ENCODE measurements at places on chromosomes 7 and 10.

DNA sequence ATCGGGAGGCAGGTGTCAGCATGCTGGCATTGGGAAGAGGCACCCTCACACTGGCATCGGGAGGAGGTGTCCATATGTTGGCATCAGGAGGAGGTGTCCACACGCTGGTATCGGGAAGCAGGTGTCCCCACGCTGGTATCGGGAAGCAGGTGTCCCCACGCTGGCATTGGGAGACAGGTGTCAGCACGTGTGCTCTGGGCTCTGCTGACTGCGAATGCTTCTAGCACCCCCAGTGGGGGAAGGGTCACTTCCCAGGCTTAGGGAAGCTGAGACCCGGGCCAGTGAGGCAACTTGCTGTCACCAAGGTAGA lies 92.5 kb upstream of the IKZF1 start:
- DNase-seq = no peak

GRCh38 chr10:46270086-46270811 lies 16.5 kb upstream of the ANTXRL start:
- peak; percentile 3 for DNase-seq

GRCh38 chr10:101967713-101968112 lies 88.3 kb downstream of the ARMH3 start:
- DNase-seq = no peak

DNA sequence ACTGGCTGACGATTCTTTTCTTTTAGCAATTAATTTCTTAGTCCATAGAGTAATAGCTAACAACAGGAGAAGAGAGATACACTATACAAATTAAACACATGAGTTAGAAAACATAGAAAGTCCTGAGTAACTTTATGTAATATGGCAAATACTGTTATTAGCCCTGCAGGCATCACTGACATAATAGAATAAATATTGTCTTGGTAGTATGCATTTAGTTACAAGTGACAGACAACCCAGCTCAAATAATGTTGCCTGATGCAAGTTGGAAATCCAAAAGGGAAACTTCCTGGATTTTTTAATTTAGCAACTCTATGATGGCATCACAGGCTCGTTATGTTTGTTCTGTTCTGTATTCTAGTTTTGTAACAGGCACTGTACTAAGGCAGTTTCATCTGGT lies 95.1 kb downstream of the DKK1 start:
- no peak for DNase-seq

DNA sequence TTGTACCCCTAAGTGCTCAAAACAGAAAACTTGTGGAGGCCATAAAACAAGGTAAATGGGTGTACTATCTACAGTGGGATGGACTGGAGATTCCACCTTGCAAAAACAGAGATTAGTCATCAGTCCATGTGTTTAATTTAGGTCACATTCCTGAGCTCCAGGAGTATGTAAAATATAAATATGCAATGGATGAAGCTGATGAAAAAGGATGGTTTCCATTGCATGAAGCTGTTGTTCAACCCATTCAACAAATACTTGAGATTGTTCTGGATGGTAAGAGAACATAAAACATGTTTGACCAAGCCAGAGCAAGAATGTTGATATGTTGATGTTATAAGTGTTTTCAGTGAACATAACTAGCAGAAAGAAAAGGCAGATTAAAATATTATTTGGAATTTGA lies 14.6 kb downstream of the ASB15 start:
- no peak for DNase-seq

- DNase-seq = no peak
These were observed 28.1 kb downstream of the MCU start for GRCh38 chr10:72719941-72720592.

GRCh38 chr7:97671571-97671970 lies 60.3 kb upstream of the TAC1 start:
- DNase-seq = no peak

DNA sequence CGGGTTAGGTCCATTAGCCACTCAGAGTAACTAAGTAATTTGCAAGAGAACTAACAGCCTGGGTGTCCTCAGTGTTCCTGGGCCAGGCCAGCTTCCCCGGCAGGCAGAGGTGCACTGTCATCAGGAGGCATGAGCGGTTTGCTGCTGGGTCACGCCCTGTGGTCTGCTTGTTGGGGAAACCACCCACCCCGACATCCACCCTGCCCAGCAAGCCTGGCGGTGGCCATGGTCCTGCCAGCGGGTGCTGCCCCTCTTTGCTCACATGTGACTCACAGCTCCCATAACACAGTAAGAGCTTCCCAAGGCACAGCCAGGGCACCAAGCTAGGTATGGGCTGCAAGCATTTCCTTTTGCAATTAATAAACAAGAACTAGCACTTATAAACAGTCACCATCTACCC lies 75.9 kb downstream of the RGS10 start:
- no peak for DNase-seq

- no peak for DNase-seq
These were observed 130.1 kb upstream of the MDFIC start for GRCh38 chr7:114791771-114792170.

DNA sequence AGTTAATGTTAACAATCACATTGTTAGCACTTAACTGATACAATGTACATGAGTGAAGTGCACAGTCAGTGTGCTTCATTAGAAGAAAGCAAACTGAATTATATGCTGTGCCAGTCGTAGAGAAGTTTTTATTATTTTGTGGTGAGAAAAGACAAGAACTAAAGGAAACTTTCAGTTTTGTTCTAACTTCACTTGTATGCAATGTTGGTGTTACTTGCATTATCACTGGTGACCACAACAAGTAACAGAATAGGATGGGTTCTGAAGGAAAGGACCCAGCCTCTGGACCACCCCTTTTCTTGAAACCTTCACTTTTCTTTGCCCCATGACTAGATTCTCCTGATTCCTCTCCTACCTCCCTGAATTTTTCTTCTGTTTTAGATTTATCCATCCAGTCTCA lies 123.3 kb upstream of the GAD2 start:
- no peak for DNase-seq

DNA sequence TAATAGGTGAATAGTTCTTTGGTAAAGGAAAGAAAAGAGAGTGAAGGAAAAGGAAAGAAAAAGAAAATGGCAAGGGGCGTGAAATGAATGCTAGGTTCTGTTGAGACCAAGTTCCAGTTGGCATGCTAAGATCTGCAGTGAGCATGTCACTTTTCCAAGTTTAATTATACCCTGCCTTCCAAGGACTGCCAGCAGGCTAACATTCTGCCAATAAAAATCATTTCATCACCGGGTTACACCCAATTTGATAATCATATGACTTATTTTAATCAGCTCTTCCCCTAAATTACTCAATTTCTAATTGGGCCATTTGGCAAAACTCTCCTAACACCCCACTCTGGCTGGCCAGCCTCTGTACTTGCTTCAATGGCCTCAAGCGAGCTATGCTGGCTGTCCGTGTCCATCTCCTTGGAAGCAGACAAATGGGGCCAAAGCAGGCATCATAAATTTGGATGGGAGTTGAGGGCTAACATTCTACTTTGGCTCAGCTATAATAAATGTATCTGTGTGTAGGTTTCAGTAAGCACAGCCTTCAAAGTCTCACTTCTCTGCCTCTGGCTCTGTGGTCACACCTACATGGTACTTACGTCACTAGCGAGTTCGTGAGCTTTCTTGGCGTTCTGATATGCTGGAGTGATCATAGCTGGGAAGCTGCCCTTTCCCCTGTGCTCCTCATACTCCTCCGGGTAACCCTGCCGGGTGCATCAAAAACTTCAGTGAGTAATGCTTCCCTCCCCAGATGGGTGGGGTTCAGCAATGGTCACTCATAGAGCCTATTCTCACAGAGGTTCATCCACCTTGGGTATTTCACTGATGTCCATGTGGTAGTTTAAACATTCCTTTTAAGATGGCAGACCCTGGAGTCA lies 17.3 kb downstream of the NRAP start:
- DNase-seq = no peak

- no peak for DNase-seq
These were observed 35.9 kb downstream of the SVIL start for GRCh38 chr10:29598851-29599311.

DNA sequence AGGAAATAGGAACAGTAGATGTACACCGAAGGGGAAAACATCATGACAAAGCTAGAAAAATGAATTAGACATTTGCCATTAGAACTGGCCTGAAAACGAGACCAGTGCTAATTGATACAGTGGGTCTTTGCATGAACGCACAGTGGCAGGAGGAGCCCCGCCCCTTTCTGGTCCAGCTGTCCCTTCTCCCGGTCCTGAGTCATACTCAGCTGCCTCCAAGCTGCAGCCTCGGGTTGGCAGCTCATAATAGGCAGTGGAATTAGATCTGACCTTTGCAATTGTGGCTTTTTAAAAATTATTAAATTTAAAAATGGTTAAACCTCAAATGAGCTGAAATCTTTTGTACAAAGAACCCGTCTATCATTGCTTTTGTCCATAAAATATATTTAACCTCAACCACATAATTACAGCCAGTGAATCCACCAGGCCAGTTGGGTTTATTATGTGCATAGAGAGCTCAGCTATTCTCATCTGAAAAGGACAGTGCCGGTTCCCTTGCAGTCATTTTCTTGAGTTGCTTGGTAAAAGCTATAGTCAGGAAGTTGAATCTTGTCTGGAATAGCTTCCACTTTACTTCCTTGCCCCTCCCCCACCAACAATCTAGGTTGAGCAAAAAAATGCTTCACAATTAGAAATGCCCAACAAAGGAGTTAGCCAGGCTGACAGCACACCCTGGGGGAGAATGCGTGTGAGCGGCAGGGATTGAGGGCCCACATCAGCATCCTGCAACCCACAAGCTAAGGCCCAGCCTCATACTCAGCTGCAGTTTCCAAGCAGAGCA lies 147.1 kb downstream of the BUB3 start:
- DNase-seq = no peak

DNA sequence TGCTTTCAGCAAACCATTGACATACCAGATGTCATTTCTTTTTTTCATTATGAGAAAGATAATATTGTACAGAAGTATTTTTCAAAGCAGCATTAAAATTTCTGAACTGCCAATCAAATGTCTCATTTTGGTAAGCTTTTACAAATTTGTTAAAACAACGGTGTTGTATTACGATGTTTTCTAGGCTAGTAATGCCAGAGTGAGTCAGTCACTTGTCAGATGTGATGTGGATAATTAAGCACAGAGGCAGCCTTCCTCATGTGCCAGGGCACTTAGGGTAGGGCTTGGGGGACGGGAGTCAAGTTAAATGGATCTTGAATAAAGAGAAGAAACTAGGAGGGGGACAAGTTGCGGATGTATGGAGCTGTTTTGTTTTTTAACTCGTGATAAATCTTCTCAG lies 10.1 kb downstream of the PSTK start:
- DNase-seq = no peak

DNA sequence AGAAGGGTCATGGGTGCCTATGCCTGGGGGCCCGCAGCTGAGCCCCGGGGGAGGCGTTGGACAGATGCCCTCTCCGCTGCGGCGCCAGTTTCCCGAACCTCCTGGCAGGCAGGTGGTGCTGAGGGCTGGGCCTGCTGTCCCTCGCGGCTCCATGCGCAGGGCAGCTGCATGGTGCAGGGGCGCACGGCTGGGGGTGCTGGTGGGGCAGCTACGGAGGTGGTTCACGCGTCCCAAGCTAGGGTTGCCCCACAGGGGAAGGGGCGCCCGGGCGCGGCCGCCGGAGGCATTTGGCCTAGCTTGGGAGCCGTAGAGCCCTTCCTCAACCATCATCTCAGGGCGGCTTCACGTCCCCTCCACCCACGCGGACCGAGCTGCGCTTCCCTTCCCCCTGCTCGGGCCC lies 146.0 kb downstream of the CCDC201 start:
- no peak for DNase-seq

DNA sequence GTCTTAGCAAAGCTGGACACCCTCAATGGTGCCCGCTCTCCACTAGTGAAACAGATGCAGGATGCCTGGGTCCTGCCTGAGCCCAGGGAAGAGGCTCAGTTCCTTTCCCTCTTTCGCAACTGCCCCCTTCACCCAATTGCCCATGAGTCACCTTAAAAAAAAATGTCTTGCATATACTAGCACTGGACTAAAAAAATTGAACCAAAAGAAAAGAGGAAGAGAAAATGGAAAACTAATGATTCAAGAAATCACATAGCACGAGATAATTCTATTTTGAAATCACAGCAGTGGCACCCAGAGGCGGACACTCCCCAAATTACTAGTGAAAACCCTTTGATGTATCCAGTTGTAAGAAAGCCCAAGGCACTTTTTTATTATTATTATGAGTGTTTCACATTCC lies 972.5 kb downstream of the LRMDA start:
- DNase-seq = no peak

GRCh38 chr7:28125431-28126409 lies 54.9 kb downstream of the JAZF1 start:
- DNase-seq = no peak

- DNase-seq = no peak
These were observed 13.4 kb downstream of the HEPACAM2 start for GRCh38 chr7:93212881-93213280.

- DNase-seq = no peak
These were observed 12.2 kb downstream of the PLXDC2 start for GRCh38 chr10:19828278-19829049.

GRCh38 chr10:133258818-133259601 lies 17.7 kb downstream of the ADAM8 start:
- no peak for DNase-seq

DNA sequence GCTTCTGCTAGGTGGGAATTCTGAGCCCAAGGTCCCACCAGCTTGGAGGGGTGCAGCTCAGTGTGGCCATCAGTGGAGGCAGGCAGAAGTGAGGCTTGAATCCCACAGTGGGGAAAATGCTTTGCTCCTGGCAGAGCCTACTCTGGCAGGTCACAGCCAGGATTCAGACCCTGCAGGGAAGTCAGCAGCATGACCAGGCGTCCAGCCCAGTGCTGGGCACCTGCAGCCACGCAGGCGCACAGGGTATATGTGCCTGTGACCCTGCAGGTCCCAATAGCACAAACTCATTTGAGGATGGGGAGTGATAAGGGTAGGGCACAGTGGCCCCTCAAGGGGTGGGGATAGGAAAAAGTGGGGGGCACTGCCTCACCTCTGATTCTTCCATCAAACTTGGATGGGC lies 8.4 kb upstream of the AEBP1 start:
- DNase-seq = no peak

- DNase-seq = no peak
These were observed 23.9 kb upstream of the ATP6V0A4 start for GRCh38 chr7:138821912-138822311.

DNA sequence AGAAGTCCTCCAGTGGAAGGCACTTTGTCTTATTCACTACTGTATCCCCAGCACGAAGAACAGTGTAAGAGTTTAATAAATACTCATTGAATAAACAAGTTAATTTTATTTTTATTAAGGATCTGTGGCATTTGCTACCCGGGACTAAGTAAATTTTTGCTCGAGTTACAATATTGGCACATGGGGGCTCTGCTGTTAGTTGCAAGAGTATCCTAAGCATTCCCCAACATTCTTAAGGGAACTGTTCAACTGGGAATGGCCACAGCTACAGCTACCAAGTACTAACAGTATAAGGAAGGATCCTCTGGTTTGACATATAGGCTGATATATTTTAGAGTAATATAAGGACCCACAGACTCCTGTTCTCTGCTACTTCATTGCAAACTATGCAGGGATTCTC lies 8.7 kb upstream of the LRRTM3 start:
- no peak for DNase-seq
